Stimulated activated CD4-positive, alpha-beta T cell treated with anti-CD3 and anti-CD28 coated beads, Interleukin-4, amount 100 ng/mL, for 4 hours (primary cell): ENCODE measurements at places on chromosomes 13 and 19.

DNA sequence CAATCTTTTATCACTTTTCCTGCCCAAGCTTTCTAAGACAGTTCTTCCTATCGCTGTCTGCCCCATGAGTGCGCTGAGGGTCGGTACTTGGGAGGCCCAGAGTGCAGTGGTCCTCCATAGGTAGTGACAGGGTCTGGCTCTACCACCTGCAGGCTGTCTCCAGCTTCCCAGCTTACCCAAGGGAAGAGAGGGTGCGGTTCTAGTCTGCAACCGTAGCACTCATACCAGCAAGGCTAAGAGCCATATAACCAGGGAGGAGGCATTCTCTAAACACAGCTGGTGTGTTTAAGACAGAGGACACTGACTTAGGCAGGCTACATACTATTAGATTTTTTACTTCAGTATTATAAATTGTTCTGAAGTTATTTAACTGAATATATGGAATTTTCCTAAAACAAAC lies 8.2 kb downstream of the PROZ start:
- no peak for DNase-seq

- no peak for DNase-seq
Measured at GRCh38 chr13:85982102-85982501, 182.9 kb upstream of the SLITRK6 start.

GRCh38 chr19:35451338-35452096 lies 3.5 kb downstream of the FFAR2 start:
- DNase-seq, result peak; percentile 3

DNA sequence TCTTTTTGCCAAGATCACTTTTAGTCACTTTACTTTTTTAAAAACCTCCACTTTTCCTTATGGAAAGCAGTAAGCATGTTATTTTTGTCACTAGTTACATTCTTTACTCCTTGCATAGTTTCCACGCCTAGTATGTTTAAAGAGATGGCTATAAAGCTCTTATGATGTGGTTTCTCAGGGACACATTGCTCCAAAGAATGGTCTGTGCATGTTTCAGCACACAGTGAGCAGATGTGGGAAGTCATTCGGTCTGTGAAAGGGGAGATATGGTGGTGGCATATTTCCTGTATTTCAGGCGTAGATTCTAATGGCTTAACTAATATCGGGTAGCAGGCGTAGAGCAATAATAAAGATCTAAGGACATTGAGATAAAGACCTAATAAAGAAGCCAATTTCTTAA lies 180.7 kb downstream of the SLITRK6 start:
- DNase-seq, result no peak

DNA sequence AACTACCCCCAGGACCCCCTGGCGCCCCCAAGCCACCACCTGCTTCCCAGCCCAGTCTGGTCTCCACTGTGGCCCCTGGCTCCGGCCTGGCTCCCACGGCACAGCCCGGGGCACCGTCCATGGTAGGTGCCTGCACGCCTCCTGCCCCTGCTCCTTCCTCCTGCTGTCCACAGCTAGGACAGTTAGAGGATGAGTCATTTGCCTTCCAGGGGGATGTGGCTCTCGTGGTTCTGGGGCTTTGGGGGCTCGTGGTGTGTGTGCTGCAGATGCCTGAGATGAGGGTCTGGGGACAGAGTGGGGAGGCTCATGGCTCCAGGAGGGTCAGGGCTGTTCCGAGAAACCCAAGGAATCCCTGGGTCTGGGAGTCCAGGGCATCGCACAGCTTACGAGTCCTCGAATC lies 12.7 kb downstream of the MED25 start:
- no peak for DNase-seq

GRCh38 chr19:23783636-23784035 lies 24.9 kb upstream of the ZNF681 start:
- no peak for DNase-seq

DNA sequence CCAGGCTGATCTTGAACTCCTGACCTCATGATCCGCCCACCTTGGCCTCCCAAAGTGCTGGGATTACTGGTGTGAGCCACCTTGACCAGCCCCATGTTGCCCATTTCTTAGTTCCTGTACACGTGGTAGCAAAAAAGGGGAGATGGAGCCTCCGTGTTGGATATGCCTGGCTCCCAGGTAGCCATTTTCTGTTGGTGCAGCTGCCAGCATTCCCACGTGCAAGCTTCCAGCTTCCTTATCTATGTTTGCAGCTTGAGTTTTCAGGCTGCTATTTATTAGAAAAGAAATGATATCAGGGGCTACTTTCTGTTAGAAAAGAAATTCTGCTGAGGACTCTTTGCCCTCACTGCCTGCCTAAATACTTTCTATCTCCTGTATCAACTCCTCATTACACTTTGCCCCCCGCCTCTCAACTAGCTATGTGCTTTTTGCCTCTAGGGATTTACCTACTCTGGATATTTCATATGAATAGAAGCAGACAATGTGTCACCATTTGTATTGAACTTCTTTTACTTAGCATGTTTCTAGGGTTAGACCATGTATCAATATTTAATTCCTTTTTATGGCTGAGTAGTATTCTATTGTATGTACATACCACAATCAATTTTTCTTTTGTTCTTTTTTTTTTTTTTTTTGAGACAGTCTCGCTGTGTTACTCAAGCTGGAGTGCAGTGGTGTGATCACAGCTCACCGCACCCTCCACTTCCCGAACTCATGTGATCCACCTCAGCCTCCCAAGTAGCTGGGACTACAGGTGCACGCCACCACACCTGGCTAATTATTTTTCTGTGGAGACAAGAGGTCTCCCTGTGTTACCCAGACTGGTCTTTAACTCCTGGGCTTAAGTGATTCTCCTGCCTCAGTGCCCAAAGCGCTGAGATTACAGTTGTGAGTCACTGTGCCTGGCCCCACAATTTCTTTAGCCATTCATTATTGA lies 3.4 kb upstream of the TMED1 start:
- no peak for DNase-seq

DNA sequence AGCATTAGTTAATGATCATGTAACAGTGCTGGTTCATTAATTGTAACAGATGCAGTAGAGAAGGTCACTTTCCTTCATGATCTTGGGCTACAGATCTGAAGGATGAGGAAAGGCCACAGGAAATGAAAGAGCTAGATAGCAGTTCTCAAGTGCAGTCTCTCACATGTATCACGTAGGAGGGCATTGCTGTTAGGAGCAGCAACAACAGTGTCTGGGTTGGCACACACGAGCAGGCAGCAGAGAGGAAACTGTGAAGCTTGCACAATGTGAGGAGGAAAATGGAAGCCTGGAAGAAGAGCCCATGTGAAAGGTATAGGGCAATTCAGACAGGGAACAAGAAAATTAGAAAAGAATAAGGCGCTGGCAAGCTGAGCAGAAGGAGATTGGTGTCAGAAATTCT lies 1741.5 kb downstream of the PCDH9 start:
- no peak for DNase-seq

- DNase-seq, result no peak
Measured at GRCh38 chr13:96519380-96519779, 429.5 kb downstream of the HS6ST3 start.
